Cerebellar nuclear complex (tissue), 1 donor: ENCODE measurements at places on chromosomes 2 and 18.

DNA sequence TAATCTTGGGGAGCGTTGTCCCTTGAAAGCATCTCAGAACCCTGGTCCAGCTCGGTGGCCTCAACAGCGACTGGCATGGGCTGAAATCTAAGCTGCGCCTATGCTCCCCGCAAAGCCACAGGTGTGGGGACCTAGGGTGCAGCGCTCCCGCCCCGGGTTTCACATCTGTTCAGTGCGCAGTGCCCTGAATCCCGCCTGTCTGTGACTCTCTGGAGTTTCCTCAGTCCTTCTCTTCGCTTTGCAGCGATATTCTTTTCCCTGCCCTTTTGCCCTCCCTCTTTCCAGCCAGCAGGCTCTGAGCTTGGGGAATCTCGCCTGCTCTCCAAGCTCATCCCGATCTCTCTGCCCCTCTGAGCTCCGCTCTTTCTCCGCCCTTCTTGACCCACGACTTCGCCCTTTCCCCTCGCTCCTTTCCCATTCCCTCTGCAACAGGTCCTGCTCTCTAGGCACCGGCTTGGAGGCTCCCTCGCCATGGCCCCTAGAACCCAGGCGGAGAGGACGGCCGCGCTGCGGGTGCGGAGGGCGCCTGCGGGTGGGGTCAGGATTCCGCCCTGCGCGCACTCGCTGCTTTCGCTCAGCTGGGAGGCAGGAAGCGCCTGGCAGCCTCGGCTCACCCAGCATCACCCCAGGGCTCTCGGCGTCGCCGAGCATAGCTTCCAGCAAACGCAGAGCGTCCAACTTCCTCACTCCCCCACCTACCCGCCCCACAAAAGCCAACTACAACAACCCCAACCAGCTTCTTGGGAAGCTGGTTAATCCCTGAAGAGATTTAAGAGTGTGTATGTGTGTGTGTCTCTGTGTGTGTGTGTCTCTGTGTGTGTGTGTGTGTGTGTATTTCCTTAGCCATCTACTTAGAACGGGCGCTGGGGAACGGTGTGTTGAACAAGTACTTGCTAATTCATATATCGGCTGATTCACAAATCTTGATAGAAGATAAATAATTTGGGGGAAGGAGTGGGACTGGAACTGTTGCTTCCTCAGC, 1.1 kb downstream of the GRP start:
- DNase-seq, result no peak

DNA sequence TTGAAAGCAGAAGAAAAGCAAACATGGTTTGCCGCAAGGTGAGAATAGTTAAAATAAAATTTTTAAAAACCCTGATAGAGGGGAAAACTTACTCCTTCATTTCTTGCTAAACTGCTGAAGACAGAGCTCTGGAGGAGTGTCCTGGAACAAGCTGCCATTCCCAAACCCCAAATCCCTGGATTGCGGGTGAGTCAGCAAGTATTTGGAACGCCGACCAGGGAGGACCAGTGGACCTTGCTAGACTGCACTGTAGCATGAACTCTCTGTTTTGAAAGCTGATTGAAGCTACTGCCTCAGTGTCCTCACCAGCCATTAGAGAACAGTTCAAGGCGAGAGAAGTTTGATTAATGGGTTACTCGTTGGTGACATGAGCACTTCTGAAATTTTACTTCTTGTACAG, 99.4 kb upstream of the RASGRP3 start:
- no peak for DNase-seq

GRCh38 chr2:206241736-206242135, 32.7 kb upstream of the ZDBF2 start:
- DNase-seq, result no peak

DNA sequence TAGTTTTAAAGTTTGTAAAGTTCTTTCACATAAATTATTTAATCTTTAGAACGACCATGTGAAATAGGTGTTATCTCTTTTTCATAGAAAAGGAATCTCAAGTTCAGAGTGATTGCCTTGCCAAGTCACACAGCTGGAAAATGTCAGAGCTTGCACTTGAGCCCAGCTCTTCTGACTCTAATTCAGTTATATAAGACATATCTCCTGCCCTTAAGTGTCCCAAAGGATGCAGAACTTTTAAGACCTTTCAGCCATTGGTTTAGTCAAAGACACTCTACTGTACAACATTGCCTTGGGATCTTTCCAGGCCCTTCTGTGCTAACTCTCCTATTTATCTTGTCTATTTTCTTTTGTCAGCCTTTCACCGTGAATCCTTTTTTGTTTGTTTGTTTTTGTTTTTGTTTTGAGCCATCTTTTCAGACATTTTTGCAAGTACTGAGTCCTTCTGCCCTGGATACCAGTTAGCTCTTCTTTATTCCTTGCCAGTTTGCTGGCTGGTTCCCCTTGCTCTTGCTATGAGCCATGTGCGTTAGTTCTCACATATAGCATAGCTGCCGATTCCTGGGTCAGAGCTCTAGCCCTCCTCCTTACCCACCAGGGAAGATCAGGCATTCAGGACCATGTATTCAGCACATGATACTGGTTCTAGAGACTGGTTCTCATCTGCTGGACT, 160.0 kb upstream of the MYO3B start:
- DNase-seq, result no peak

DNA sequence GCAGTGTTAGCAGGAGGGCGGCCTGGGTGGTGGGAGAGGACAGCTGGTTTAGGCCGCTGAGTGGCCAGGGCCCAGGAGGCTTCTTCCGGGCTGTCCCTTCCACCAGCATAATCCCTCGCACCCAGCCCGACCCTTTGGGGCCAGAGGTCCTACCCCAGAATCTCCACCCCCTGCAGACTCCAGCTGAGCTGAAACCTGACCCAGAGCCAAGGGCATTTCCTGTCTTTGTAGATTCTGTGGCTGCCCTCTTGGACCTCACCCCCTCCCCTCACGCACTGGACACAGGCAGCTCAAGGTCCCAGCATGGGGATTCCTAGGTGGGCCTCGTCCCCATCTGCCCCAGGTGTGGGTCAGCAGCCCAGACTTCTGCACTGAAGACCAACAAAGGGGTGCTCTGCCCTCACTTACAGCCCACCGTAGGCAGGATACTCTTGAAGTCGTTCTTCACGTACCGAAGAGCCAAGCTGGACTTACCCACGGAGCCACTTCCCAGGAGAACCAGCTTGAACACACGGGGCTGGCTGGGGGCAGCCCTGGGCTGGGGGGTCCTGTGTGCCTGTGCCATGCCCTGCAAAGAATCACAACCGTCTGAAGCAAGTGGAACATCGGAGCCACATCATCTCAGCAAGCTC, 4.8 kb downstream of the RAB17 start:
- DNase-seq, result no peak

- DNase-seq, result no peak
These were observed 88.9 kb downstream of the ASXL3 start for GRCh38 chr18:33666915-33667314.

- no peak for DNase-seq
These were observed 205.1 kb downstream of the BABAM2 start for GRCh38 chr2:28095622-28096021.
